ENCODE measurements at places on chromosomes 1 and 21.

DNA sequence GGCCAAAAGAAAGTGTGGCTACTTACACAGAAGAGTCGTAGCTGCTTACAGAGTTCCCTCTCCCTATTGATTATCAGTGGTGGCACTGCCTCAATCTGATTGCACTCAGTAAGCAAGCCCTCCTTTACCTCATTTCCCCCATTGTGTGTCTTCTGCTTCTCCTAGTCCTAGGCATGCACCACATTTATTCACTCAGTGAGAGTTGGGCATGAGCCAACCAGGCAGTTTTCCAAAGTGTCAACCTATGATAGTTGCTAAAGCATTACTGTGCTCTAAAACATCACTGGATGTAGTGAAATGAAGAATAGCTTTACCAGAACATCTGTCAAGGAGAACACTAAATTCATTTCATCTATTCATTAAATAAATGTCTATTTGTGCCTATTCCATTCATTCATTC lies 19.3 kb downstream of the GJA5 start:
- DNase-seq = no peak

- DNase-seq = no peak
Measured at GRCh38 chr1:239587066-239587465, 200.7 kb downstream of the CHRM3 start.

GRCh38 chr1:178581351-178582303 lies 68.7 kb downstream of the TEX35 start:
- DNase-seq = no peak

GRCh38 chr1:163774978-163775620 lies 453.3 kb downstream of the NUF2 start:
- DNase-seq = no peak

DNA sequence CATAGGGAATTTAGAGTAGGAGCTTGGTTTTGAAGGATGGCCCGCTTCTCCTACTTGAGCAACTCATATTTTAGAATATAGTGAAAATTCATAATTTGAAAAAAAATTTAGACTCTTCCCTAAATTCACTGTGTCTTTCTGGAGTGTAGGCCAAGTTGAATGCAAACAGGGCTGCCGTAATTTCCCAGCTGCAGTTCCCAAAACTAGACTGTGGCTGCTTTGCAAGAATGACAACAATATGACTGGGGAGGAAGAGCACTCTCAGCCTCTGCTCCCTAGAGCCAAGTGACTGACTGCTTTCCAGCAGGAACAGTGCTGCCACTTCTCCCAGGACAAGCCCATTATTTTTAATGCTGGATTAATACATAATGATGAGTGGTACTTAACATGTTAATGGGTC lies 209.0 kb downstream of the RHOU start:
- no peak for DNase-seq

DNA sequence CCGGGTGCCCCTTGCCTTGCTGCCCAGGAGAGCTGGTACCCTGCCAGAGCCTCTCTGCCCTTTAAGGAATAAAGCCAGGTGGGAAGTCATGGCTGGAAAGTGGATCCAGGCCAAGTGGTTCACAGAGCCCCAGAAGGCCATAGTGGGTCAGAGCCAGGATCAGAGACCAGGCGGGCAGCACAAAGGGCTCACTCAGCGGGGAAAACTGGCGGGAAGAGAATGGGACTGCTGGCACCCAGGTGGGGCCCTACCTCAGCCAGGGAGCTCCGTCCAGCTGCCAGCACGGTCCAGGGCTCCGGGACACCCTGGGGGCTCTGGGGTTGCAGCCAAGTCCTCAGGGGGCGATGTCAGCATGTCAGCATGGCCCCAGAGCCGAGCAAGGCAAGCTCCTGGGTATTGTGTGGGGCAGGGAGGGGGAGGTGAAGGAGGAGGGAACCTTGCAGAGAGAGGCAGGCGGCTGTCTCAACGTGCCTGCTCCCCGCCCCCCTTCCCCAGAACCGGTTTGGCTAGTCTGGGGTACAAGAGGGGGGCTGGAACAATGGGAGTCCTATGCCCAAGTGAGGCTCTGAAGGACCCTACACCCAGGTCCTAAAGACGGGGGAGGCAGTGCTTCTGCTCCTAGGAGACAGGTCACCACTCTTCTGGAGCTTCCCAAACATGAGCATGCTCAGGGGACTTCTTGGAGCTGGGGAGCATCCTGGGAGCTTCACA lies at the start of gene ARHGEF19:
TSS of gene ARHGEF19 (minus strand) at position 402 of the 711 bp plus-strand sequence. CDS start 3,598 bp downstream, outside the sequence.
- DNase-seq = no peak

GRCh38 chr21:46028573-46029091 lies 47.1 kb downstream of the COL6A1 start:
- DNase-seq = no peak

- no peak for DNase-seq
Measured at GRCh38 chr1:99535470-99536164, 110.3 kb upstream of the PALMD start.

- no peak for DNase-seq
Measured at GRCh38 chr1:102163799-102164198, 167.1 kb upstream of the OLFM3 start.

DNA sequence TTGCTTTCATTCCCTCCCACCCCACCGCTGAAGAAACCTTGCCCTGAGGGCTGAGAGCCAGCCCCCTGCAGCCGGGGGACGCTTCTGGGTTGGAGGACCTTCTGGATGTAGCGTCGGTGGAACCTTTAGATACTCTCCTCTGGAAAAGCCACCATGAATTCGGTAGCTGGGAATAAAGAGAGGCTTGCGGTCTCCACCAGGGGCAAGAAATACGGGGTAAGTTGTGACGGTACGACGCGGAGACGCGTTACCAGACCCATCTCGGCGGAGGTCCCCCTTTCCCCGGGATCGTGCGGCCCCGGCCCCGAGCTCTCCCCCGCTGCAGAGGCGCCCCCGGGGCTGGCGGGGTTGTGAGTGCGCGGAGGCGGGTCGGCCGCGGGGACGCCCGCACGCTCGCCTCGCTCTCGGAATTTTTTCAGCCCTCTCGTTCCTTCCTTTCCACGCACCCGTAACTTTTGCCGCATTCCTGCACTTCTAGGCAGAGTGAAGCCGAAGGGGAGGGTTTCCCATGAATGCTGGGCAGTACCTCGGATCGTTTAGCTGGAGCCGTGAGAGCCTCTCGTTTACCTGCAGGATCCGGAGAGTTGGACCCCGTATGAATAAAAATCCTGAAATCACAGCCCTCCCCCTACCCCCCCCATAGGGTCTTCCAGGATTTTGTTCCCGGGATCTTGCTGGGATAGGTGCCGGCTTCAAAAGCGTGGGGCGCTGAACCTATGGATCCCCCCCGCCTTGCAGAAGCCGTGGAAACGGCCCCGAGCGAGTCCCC lies 671 bp downstream of the KIF26B start:
- DNase-seq = no peak

GRCh38 chr1:164518692-164519332 lies 40.2 kb upstream of the PBX1 start:
- DNase-seq = no peak

DNA sequence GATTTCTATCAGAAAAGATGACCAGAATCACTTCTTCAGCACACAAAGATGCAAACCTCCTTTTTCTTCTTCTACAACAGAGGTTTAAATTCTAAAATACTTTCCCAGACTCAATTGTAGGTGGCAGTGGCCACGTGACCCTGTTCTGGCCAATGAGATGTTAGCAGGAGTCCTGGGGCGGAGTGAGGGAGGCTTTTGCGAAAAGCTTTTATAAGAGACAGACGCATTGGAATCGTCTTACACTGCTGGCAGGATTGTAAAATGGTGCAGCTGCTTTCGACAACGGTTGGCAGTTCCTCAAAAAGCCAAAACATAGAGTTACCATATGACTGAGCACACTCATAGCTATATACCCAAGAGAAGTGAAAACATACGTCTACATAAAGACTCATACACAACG lies 87.0 kb upstream of the MAGI3 start:
- DNase-seq = no peak

GRCh38 chr1:212568978-212569537 lies 39.5 kb upstream of the ATF3 start:
- DNase-seq = no peak

DNA sequence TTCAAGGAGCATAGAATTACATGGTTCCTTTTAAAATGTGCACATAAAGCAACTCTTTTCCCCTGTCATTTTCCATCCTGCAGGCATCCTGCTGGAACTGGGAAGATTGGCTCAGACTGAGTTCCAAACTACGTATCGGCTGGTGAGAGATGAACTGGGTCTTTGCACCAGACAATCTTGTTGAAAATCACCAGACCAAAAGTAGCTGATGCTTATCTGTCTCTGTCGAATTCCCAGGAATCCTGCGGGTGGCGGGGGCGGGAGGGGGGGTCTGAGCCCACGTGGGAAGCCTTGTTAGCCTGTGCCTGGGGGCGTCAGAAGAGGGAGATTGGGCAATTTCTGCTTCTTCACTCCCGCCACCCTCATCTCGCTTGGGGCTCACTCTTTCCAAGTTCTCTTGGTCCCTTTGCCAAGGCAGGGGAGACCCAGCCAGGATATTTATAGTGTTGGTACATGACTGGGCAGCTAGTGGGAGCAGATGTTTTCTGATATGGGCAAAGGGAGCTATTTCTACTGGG lies 90.1 kb upstream of the SLC25A33 start:
- no peak for DNase-seq
